GM23338 (cell line): ENCODE measurements at places on chromosomes 4 and X.

DNA sequence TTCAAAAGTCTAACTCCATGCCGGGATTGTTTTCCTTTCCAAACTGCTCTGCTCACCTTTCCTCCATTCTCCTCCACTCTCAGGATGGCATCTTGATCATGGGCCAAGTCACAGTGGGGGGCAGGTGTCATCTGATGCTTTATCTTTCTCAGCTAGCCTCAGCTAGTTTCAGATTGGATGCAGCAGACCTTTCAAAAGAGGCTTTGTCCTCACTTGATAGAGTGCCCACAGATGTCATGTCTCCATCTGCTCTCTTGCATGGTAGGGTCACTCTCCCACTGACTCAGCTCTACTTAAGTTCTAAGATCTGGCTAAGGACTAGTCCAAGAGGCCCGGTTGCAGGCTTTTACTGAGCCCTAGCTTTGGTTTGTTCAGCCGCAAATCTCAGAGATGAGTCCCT is 341.8 kb upstream of the GALNT7 start:
- DNase-seq = no peak

DNA sequence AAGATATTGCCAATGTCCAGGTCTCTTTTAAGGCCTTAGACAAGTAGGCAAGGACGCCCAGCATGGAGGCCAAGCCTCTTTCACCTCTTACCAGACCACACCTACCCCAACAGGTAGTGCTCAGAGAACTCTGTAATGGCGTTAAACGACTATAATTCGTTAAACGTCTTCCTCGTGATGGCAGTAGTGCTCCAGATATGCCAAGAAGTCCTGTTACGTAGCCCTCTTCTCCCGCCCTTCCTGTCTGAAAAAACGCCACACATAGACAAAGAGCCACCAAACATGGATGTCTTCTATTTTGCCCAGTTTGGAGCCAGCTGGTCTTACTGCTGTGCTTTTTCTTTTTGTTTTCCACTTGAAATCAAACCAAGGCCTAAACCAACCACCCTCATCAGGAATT is 190.7 kb downstream of the OR13H1 start:
- no peak for DNase-seq

- DNase-seq = peak; percentile 27
These were observed at the start of gene PPARGC1A for GRCh38 chr4:23889814-23890341. Gene PPARGC1A (minus strand): TSS chr4:23890047. CDS start chr4:23889957, 90 bp downstream.

DNA sequence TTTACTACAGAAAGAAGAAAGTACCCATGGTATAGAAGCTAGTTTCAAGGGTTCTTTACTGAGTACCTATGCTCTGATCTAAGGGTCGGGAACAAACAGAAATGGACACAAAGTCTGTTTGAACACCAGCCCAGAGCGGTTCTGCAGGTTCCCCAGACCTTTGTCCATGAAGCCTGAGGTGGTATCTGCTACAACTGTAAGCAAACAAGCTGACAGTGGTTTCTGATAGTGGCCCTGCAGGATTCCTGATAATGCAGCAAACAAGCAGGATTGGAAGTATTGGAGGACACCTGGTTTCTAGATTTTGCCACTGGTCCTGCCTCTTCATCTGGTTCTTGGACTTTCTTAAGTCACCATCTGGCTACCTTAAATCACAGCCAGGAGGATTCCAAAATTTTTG is 23.7 kb downstream of the SMPX start:
- no peak for DNase-seq

DNA sequence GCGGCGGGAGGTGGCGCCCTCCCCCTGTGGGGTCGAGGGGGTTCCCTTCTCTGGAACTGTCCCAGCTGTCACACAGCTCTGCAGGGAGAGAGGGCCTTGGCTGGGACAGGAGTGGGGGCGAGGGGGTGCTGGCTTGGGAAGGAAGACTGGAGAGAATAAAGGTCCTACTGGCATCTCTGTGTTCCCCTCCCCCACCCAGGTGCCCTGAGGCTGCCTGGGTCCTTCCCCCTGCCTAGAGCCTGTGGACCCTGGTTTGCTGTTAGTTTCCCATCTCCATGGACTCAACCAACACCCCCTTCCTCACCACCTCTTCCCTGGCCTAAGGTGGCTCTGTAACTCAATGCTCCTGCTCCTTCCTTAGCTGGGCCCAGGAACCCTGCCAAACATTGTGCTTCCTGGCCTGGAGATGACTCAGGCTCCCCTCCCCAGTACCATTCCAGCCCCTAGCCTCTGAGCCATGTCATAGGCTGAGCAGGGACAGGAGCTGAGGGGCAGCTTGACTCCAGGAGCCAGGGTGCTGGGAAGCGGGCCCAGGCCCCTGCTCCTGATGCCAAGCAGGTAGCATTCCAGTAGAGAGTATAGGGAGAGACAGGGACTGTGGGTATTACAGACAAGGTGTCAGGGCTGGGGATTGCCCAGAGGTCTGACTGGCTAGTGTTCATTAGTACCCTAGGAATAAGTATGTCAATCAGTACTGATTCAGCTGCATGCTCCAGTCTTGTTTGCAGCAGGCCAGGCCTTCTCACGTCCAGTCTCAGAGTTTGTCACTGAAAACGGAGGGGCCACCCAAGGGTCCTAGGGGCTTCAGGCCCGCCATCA is 100.7 kb downstream of the EFNB1 start:
- no peak for DNase-seq

DNA sequence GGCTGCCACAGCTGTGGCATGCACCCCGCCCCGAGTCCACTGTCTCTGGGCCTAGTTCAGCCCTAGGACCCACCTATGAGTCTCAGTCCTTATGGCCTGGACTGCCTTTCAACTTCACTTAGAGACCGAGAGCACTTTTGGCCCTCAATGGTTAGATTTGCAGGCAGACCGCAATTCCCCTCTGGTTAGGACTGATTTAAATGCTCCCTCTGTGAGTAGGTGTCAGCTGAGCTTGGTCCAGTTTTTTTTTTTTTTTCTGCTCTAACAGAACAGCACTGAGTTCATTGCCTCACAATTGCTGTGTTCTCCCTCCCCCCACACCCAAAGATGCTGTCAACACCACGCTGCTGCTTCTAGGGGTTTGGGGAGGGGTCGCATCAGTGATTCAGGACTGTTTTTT is 143.2 kb downstream of the BMP15 start:
- no peak for DNase-seq

- no peak for DNase-seq
These were observed 301.3 kb downstream of the TEX13C start for GRCh38 chrX:125620715-125621587.

DNA sequence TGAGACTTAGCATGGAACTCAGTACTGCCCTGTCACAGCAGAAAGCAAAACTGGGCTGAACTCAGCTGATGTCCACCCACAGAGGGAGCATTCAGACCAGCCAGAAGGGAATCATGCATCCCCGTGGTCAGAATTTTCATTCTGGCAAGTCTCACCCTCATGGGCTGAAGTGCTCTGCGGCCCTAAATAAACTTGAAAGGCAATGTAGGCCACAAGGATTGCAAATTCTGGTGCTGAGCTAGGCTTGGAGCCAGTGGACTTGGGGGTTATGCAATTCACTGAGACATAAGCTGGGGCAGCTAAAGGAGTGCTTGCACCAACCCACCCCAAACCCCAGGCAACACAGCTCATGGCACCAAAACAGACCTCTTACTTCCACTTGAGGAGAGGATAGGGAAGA is 494.1 kb downstream of the GABRG1 start:
- DNase-seq = no peak

GRCh38 chr4:17134565-17134964 is 236.1 kb upstream of the LDB2 start:
- DNase-seq = no peak

GRCh38 chr4:7761720-7762119 is 177.9 kb downstream of the AFAP1 start:
- DNase-seq = peak; percentile 87

GRCh38 chr4:17816142-17816541 is 5.4 kb downstream of the NCAPG start:
- no peak for DNase-seq

DNA sequence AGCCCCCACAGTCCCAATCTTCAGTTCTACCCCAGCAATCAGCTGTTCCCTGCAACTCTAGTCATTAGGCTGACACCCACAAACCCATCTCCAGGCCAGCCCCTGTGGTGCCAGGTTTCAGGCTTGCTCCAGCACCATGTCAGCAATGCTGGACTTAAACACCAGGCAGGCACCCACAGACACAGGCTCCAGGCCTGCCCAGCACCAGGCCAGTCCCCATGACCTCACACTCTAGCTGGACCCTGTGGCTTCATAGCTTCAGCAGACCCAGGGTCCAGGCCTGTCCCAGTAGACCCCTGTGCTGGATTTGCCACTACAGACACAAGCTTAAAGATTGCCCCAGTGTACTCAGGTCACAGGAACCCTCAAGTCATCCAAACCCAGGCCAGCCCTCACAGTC is 300.3 kb downstream of the CHIC1 start:
- no peak for DNase-seq

DNA sequence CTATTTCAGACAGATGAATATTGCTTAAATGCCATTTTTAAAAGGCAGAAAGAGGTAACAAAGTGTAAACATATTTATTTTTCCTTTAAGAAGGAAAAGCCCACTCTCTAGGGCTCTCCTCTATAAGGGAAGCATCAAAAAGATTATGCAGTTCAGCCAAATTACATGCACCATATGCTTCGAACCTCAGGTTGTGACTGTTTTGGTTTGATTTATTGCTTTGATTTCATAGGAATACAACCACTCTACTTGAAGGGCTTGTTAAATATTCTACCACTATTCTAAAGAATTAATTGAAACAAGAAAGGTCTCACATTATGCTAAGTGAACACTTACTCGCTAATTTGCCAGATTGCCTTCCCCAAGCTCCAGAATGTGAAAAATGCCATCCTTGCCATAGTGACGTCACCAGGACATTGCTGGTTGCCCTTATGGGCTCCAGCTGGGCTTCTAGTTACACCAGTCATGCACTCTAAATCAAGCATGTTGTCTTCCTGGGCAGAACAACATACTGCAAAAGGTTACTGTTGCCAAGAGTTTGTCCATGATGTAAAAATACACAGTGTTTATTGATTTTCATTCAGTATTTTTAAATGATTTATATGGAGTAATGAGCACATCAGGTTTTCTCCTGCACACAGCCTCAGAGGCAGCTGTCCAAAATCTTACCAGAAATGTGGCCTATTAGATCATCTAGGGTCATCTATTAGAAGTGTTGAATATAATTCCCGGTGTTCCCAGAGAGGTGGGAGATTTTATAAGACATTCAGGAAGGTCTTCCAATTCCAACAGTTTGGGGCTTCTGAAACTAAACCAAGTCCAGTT is 164.4 kb upstream of the RAPGEF2 start:
- DNase-seq = peak; percentile 17

GRCh38 chrX:39327255-39327654 is 526.0 kb downstream of the MID1IP1 start:
- DNase-seq = no peak

- DNase-seq = no peak
These were observed 172.8 kb downstream of the SMIM20 start for GRCh38 chr4:26086621-26087441.

DNA sequence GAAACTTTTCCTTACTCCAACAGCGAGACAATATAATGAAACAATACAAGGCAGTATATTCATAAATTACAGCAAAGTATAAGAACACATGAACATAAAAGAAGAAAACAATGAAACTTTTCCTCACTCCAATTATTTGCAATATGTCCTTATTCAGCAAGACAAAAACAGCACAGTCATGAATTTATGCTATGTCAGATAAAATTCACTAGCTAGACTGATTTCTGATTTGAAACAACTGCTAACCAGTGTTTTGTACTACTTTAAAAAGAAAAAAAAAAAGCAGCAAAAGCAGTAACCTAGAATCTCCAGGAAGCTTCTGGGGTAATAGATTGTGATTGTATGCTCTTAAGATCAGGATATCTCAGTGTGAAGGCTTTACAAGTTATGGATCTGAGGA is 45.2 kb upstream of the UNC5C start:
- DNase-seq = no peak

- no peak for DNase-seq
These were observed 50.8 kb downstream of the SLC2A9 start for GRCh38 chr4:9970399-9971011.

- no peak for DNase-seq
These were observed 95.6 kb downstream of the REPS2 start for GRCh38 chrX:17042037-17042436.

- DNase-seq = peak; percentile 94
These were observed 1.2 kb downstream of the USP46 start for GRCh38 chr4:52657618-52658501.

- no peak for DNase-seq
These were observed 369.4 kb downstream of the GASK1B start for GRCh38 chr4:157803421-157803820.

GRCh38 chr4:118363166-118363565 is 10.4 kb upstream of the PRSS12 start:
- no peak for DNase-seq

DNA sequence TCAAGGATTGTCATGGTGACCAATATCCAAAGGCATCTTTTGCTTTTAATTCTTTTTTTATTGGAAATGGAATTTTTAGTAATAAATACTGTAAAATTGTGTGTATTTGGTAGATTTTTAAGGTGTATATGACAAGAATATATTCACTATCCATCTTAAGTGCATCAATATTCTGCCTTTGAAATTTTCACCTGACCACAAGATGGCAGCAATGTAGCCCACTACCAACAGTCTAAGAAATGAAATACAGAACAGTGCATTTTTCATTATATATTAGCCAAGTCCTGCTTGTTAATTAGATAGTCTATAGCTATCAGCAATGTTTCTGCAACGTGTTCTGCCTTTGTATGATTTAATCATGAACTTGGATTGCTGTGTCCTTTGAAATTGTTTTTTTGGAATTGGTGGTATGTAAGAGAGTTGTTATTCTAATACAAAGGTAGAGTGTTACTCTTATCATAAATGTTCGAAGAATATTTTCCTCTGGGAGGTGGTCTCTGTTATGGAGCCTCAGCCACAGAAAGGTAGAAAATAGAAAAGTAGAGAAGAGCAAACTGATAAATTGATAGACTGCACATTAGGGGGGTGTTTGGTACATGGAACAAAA is 38.2 kb downstream of the HPGDS start:
- DNase-seq = peak; percentile 52

GRCh38 chr4:185227713-185228278 is 18.4 kb downstream of the SNX25 start:
- DNase-seq = no peak

- no peak for DNase-seq
These were observed 146.8 kb downstream of the RPA4 start for GRCh38 chrX:97030463-97030862.

GRCh38 chr4:108255203-108255747 is 86.5 kb upstream of the LEF1 start:
- DNase-seq = no peak

- no peak for DNase-seq
These were observed 94.1 kb downstream of the HMX1 start for GRCh38 chr4:8777320-8778196.

DNA sequence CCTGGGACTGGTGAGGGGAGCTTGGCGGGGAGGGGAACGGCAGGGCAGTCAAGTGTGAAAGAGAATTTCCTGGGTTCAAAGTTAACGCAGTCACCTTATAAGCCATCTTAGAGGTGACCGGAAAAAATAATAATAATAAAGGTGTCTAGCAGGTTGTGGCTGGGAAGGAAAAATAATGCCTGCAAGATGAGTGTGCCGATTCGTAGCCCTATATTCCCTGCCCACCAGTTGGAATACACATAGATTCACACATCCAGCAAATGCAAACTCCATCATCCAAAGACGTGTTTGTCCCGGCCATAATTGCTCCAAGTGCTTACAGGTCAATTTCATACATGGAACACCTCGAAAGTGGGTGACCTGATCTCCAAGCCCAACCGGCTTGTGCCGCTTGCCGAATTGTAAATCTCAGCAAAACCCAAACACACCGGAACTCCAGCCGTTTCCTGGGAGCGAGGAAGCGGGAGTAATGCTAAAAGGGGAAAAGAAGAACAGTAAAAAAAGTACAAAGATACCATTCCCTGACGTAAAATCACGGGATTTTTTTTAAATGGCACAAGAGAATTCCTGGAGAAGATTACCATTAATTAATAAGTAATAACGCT is 1.3 kb upstream of the FAT1 start:
- DNase-seq = no peak
